Lower leg skin (tissue), 4 donors: ENCODE measurements at places on chromosomes 5 and 9. TPM values are rescaled to one million over a fixed set of nuclear protein-coding genes. Genes with fewer than 3 reads are reported as not detected.

GRCh38 chr5:135821802-135822201, 12.7 kb upstream of the SLC25A48 start:
- no peak for DNase-seq

GRCh38 chr9:91589101-91589553, 165.5 kb upstream of the NFIL3 start:
- peak; percentile 25 for DNase-seq

GRCh38 chr5:77985247-77985646, 209.1 kb upstream of the TBCA start:
- no peak for DNase-seq

DNA sequence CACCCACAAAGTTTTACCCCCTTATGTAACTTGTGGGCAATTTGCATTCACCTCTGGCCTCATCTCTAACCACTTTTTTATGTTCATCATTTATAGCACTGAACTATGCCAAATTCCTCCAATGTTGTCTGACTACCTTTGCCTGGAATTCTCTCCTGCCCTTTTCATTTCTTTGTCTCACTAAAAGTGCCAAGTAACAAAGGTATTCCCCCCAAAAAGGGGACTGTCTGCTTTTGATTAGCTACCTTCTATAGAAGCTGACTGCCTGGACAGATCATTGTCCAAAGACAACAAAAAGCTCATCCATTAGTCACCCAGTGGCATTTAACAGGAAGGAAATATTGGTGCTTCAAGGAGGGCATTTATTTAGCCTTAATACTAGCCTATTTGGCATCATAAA, 189.9 kb upstream of the VCAN start:
- DNase-seq, result no peak

DNA sequence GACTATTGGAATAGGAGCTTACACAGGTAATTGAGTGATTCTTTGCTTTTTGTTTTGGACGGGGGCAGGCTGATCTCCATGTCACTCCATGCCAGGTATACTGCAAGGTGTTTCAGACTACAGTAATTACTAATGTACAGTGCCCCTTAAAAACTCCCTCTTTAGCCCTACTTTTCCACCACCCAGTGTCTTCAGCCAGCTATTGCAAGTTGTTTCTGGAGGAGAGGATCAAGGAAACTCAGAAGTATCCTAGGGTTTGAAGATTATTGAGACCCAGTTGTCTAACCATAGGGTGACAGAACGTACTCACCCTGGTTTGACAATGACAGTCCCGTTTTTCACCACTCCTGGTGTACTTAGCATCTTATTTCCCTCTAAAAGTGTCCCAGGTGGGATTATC, 13.4 kb downstream of the CFAP95 start:
- DNase-seq, result no peak

DNA sequence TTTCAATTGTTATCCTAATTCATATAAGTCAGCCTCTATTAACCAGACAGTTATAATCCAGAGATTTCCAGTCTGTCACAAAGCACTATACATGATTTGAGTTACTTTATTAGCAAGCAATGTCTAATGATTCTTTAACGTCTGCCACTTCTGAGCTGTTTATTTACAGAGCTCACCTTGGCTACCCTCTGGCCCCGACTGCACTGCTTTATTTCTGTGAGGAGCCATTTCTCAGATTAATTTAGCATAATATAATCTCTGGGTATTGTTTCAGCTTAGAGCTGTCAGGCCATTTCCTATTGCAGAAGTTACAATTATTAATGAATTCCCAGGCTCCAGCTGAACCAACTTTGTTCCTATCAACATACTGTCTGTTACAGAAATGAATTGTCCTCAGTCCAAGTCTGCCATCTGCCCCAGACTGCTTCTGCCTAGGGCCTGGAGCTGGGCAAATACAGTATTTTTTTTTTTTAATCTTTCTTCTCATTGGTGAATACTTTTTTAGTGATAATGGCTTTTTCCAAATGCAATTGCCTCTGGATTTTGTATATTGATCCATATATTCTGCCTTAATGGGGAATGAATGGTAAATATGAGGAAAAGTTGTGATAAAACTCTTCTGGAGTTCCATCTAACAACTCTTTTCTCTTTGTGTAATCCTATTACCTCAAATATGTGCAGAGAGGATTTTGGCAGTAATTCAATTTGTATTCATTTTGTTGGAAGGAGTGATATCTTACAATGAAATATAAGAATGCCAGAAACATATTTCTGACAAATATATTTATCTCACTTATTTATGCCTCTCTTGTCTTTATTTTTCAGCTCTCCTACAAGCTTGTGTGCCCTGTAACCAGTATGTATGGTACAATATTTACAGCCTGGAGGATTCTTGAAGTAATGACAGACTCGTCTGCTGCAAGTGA, 104.7 kb downstream of the FOCAD start:
- no peak for DNase-seq

DNA sequence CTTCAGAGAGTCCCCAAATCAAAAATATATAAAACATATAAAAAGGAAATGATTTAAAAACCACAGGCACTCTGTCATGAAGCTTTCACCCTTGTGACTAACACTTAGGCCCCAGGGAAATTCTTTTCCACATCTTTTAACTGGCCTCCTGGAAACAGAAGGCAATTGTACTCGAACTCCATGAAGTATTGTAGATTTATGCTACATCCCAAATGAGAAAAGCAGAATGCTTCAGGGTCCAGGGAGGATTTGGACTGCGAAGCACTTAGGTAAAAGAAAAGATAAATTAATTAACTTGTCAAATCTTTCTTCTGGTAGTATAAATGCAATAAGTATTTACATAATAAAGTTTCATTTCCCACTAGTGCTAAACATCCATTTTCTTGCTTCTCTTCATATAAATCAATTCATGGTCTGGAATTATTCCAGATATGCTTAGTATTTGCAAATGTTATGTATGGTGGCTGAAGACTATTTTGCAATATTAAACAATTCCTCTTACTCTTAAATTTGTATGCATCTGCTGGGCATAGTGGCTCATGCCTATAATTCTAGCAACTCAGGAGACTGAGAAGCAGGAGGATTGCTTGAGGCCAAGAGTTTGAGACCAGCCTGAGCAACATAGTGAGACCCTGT, 64.9 kb upstream of the ELL2 start:
- DNase-seq, result no peak

- no peak for DNase-seq
Measured at GRCh38 chr5:74851684-74852353, 14.4 kb downstream of the FAM169A start.

DNA sequence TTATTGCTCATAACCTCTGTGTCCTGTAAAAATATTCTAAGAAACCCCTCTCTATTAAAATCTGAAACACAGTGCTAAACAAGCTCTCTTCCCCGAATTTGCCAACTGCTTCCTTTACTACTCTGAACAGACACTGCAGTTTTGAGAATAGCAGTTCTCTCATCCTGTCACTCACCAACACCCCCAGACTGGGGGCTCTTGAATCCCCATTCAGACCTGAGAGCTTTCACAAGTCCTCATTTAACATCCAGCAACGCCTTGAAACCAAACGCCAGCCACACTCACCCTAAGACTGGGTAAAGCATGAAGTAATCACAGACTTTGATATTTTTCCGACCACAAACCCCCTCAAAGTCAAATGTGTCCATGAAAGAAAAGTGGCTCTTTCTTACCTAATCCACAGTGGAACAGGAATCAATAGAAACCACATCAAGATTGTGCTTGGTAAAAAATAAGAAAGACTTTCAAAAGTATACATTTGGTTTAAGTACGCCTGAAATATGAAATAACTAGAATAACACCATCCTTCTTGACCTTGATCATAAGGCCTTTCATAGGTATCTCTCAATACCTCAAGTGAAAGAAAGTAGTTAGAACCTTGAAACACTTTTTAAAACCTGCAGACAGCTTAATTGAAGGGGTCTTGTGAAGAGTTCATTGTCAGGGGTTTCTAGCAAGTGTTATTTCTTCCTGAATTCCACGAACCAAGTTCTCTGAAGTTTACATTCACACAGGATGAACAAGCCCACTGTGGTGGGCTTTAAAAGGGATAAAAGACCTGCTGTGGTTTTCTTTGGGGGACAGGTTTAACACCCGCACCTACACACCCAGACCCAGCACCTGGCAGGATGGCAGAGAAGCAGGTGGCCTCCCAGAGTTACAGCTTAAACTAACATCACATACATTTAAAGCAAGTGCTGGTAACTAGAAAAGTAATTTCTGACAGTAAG, 412.6 kb downstream of the MLLT3 start:
- DNase-seq, result no peak

DNA sequence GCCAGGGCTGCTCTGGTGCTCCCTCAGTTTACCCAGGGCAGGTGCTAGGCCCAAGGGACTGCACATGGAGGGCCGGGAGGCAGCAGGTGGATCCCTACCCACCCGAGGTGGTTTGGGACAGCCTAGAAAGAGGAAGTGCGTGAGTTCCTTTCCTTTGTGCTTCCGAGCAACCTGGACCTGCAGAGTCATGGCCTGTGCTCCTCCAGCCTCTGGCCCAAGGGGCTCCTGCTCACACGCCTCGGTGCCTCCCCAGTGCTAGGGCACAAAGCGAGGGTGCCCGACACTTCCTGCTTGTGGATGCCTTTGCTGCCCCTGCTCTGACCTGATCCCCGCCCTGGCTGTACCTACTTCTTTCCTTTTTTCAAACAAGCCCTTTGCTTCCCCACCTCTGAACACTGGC, 79.3 kb downstream of the RXRA start:
- no peak for DNase-seq

- DNase-seq, result no peak
Measured at GRCh38 chr9:129416821-129417539, 203.9 kb downstream of the C9orf50 start.

DNA sequence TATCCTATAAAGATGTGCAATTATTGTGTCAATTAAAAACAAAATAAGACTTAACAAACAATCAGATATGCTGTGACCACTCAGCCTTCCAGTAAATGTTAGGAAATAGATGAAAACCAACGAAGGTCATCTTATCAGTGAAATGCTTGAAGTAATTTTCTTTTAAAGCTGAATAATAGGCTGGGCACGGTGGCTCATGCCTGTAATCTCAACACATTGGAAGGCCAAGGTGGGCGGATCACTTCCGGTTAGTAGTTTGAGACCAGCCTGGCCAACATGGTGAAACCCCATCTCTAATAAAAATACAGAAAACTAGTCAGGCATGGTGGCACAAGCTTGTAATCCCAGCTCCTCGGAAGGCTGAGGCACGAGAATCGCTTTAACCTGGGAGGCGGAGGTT, 31.2 kb downstream of the NLN start:
- DNase-seq, result no peak

DNA sequence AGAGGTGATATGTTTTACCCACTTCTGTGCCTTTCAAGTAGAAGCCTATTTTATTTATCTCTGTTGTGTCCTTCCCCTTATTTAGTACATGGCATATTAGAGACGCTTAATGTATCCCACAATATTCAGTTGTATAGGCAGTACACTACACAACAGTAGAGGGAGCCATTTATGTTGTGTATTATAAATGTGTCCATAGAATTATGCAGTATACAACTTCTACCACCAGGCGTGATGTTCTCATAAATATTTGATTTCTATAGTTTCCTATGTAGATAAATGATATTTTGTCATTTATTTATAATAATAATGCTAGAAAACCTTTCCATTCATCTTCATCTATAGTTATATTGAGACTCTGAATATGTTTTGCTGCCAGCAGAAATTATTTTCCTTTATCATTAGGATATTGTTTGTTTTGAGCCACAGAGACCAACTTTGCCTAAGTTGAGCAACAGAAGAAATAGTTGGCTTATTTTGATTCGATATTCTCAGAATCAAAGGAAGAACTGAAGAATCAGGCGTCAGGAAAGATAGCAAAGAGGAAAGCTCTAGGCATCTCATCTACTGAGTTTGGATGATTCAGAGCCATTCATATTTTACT, 81.7 kb downstream of the ADAMTS19 start:
- no peak for DNase-seq

DNA sequence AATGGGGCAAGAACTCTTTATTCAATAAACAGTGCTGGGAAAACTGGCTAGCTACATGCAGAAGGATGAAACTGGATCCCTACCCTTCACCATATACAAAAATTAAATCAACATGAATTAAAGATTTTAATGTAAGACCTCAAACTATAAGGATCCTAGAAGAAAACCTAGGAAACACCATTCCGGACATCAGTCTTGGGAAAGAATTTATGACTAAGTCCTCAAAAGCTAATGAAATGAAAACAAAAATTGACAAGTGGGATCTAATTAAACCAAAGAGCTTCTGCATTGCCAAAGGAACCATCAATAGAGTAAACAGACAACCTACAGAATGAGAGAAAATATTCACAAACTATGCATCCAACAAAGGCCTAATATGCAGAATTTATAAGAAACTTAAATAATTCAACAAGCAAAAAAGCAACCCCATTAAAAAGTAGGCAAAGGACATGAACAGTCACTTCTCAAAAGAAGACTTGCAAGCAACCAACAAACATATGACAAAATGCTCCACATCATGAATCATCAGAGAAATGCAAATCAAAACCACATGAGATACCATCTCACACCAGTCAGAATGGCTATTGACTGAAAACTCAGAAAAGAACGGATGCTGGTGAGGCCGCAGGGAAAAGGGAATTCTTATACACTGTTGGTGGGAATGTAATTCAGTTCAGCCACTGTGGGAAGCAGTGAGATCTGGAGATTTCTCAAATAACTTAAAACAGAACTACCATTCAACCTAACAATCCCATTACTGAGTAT, 104.3 kb upstream of the MAP3K1 start:
- no peak for DNase-seq

- no peak for DNase-seq
Measured at GRCh38 chr9:99253772-99254431, 31.8 kb downstream of the SEC61B start.

Gene TAF11L11
- not detected for total RNA-seq

Gene SCGB3A2
- total RNA-seq, result not detected

Gene HAVCR1
- not detected for total RNA-seq

Gene SLC31A2
- 82.4 TPM for total RNA-seq
